ENCODE measurements at places on chromosomes 4 and X.

GRCh38 chr4:182643801-182644682 is 273.1 kb downstream of the DCTD start:
- peak; percentile 74 for DNase-seq

- DNase-seq = no peak
These were observed 134.4 kb downstream of the PCDH7 start for GRCh38 chr4:30854531-30854930.

GRCh38 chr4:30767147-30767845 is 47.1 kb downstream of the PCDH7 start:
- no peak for DNase-seq

- DNase-seq = no peak
These were observed 252.6 kb upstream of the ETNPPL start for GRCh38 chr4:109015413-109015810.

DNA sequence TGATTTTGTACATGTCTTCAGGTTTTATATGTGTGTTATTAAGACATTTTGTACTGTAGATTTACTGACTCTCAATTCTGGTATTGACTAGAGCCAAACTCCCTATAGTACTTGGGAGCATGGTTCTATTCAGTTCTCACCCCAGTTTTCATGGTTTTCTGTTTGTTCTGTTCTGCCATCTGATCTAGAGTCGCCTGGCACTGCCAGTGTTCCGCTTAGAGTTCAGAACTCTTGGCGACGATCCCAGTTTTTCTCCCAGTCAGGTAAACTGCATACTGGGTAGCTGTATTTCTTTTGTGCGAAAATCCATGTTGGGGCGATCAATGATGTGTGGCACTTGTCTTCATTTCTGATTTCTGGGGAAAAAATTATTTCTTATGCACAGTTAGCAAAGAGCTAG is 78.0 kb downstream of the PHOX2B start:
- DNase-seq = no peak

DNA sequence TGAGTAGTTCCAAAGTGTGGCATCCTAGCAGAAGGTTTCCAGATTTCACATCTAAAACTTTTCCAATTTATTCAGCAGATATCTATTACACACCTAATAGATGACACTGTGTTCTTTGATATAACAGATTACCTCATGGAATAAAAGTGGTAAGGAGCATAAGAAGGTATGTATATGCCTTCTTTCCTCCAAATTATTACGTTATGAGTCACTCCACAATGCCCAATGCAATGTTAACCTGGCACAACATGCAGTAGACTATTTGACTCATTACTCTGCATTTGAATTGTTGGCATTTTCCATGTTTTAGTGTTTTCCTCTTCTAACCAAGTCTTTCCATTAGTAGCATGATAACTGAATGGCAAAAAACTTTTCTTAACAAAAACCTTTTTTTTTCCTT is 383.6 kb downstream of the ADGRL3 start:
- no peak for DNase-seq

DNA sequence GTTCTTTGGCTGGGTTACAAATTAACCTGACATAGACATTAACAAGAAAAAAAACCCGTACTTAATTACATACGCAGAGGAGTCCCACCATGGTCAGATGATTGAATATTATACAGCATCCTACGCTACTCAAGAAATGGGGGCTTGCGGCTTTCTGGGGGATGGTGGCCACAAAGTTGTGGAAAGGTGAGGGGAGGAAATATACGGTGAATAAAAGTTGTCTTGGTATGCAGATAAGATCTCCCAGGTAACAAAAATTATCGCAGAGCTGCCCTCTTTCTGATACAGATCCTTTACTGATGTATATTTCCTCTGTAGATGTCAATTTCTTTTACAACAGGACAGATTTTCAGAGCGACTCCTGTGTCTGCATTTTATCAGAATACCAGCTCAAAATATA is 890 bp downstream of the DCAF16 start:
- no peak for DNase-seq

- DNase-seq = no peak
These were observed 2039.9 kb upstream of the TENM3 start for GRCh38 chr4:180203349-180203748.

DNA sequence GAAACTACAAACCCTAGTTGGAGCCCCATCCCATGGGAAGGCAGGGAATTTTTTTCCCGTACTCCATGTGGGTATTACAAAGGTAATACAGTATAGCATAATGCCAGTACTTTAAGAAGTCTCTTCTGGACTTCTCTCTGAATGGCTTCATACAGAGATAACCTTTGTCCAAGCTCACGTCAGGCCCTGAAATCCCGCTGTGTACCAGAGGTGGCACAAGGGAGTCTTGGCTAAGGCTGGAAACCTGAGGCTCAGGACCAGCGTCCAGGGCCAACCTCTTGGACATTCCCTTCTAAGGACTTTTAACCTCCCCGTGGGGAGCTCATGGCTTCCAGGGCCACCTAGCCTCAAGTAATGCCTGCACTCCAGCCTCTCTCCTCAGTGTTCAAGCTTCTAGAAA is 338.9 kb upstream of the FAM241A start:
- DNase-seq = no peak

DNA sequence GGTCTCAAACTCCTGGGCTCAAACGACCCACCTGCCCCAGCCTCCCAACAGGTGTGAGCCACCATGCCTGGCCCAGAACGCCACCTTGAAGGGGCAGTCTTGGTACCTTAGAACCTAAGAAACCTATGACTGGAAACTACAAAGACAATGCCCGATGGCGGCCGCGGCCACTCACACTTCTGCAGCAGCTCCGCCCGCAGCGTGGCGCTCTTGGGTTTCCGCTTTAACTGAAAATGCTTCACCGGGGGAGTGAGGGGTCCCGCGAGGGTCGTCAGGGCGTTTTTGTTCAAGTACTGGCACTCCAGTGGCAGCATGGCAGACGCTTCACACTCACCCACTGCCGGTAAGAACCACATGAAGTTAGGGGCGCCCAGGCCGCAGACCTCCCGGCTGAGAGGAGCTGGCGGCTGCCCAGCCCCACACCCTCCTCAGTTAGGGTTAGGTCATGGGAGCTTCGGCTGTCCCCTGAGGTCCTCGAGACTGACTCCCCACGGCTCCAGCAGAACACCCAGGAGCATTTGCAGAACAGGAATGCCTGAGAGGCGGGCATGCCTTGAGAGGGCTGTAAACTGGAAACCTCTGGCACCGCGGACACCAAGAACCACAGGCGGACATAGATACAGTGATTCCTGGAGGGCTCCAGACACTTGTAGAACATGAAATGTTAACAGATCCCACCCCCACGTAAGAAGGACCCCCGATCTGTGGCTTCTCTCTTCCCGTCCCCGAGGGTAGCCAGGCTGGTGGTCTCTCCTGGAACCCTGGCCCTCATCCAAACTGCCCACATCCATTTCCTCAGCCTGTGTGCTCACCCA is 19.0 kb downstream of the NELFA start:
- no peak for DNase-seq

DNA sequence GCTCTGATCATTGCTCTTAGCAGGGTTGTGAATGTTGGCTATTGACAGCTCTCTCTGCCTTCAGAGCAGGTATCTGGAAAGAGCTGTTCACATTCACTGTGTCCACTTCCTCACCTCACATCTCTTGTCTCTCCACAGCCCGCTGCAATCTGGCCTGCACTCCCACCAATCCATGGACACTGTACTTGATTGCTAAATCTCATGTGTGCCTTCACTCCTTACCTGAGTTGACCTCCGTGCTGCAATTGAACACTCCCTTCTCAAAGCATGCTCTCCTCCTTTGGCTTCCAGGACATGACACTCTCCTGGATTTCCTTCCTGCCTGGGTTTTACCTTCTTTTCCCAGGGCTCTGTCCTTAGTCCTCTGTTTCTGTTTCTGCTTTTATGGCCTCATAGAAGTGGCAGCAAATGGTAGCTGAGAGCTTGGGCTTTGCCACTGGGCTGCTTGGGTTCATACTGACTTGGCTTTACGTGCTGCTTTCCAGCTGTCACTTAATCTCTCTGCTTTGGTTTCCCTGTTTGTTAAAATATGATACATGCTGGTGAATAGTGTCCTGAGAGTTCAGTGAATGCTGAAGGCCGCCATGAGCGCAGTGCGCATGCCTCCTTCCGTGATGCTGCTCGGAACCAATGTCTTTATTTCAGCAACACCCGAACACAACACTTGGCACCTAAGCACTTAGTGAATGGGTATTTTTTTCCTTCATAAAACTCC is 29.5 kb downstream of the DCUN1D4 start:
- no peak for DNase-seq

DNA sequence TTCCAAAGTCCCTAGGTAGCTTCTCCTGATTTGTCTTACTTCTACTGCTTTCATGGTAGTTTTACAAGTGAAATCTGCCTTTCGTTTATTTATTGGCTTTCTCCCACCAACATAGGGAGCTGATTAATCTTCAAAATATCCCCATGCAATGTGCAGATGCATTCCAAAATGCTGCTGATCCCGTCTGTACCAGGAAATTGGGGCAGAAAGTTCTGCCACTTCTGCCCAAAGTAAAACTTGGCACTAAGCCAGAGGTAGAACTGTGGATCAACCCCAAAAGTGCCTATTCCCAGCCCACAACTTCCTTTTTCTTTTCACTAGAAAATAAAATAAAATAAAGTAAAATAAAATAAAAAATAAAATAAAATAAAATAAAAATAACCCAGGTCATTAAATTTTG is 47.3 kb upstream of the PPARGC1A start:
- no peak for DNase-seq

- no peak for DNase-seq
These were observed 91.7 kb downstream of the FHDC1 start for GRCh38 chr4:153027866-153028265.

DNA sequence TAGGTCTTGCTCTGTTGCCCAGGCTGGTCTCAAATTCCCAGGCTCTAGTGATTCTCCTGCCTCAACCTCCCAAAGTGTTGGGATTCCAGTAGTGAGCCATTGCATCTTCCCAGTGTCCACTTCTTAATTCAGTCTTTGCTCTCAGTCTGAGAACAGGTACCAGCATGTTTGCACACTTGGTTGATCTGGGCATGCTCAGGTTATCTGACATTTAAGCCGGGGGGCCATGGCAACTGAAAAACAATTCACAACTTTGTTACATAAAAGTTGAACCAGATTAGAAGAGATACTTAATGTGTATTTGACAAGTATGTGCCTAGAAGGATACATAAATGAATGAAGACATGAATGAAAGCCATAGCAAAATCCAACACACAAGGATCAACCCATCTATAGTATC is 39.0 kb downstream of the FGFBP1 start:
- DNase-seq = no peak

DNA sequence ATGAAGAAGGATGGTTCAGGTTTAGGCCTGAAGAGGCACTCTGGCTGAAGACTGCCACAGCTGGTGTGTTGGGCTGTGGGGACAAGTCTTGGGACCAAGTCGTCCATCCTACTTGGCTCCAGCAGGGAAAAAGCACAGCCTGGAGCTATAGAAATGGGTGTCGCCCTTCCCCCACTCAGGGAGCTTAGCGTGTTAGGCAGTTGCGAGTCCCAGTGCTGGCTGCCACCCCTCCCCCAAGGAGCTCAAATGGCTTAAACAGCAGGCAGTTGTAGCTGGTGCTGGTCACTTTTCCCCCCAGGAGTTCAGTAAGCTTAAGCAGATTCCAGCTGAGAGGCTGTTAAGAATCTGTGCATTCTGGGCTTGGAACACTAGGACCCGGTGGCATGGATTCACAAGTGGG is 319.5 kb upstream of the POF1B start:
- no peak for DNase-seq

GRCh38 chr4:75727073-75727472 is 2.7 kb downstream of the USO1 start:
- DNase-seq = no peak

GRCh38 chrX:40867352-40867751 is 132.0 kb upstream of the MED14 start:
- no peak for DNase-seq

GRCh38 chr4:102705391-102705935 is 55.3 kb downstream of the MANBA start:
- no peak for DNase-seq

- no peak for DNase-seq
These were observed 140.0 kb downstream of the CHM start for GRCh38 chrX:85907316-85907715.

DNA sequence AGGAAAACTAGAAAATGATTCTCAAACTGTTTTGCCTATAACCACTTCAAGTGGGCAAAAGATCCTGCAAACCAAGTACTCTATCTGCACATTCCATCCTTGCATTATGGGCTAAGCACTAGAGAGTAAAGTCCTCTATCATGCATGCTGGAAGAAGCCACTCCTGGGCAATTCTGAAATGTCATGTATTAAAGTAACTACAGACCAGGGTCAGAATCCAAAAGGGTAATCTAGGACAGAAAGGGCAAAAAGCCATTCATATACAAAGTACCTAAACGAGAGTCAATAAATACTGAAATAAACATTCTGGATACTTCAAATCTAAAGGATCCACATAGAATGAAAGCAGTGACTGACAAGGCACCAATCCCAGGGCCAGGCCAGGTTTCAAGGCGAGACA is 1.0 kb downstream of the SNX12 start:
- no peak for DNase-seq

GRCh38 chrX:1386338-1387127 is 5.4 kb downstream of the SLC25A6 start:
- DNase-seq = no peak

DNA sequence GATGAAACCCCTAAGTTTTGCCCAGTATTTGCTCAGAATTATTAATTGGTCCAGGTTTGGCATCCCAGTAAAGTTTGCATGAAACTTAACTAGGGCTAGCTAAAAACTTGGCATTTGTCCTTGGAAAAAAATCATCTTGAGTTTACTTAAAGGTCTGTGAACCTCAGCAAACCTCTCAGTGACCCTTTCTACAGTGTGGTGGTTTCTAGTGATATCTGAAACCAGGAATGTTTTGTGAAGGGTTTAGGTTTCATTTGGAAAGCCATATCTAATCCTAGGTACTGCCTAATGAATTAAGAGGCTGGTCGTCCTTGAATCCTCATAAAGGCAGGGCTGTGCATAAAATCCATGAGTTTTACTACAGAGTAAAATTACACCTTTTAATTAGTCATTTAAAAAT is 218.5 kb upstream of the ANKRD50 start:
- DNase-seq = no peak

DNA sequence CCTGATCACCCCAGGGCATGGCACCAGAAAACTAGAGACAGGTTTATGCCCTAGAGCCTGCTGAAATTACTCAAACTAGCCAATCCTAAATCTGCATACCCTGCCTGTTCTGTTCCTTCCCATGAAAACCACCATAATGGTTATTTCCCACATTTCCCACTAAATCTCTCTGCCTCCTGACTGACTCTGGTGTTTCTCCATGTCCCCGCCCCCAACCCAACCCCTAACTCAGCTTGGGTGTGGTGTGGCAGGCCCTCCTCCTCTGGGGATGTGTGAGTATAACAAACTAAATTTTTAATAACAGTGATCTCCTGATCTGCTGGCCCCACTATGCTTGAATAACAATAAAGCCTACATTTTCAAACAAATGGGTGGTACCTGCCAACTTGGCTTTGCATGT is 35.5 kb upstream of the C4orf54 start:
- no peak for DNase-seq
